ENCODE measurements at places on chromosomes 6 and 20.

GRCh38 chr6:117346142-117346930 is 79.4 kb downstream of the ROS1 start:
- DNase-seq: no peak

- no peak for DNase-seq
Measured at GRCh38 chr6:139370999-139371345, 3.5 kb downstream of the CITED2 start.

DNA sequence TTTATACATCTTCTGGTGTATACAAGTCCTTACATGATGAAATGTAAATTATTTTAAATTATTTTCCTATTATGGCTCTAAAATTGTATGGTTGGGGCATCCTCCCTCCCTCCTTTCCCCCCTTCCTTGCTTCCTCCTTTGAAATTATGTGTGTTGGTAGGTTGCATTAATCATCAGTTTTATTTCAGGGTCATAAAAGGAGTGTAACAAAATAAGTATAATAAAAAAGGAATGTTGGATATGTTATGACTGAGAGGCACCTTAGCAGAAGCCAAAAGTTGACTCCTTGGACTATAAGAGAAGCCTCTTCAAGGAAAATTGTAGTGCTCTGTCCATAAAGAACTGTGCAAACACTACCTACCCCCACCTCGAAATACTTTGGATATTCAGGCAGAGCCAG is 46.6 kb upstream of the PTPRK start:
- DNase-seq: no peak

DNA sequence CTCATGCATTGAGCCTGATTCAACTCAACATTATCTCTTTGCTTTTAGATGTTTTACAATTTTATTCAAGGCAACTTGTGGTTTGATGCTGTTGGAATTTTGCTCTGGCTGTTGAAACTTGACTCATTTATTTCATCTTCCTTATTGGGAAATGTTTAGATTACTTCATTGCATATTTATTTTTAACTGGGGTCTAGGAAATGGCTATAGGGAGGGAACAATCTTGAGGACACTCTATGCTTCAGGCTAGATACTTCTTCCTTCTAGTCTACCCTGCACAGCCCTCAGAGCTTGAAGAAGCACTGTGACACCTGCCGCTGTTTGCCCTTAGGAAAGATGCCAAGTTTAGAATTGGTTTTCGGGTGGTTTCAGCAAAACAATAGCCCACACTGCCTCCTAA is 183.4 kb downstream of the ADGRG6 start:
- DNase-seq: no peak

DNA sequence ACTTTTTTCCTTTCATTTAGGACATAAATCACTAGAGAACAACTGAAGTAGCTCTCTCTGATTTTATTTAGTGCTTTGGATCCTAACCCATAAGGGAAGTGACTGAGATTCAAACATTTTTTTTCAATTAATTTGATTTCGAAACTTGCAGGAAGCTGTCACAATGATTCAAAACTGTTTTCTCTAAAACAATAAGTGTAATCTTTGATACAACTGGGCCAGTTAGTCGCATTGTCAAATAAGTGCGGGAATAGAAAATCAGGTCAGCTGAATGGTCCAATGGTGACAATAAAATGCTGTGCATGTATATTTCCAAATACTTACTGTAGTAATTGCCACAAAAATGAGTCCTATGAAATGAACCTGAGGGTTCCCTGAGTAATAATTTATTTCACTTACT is 930.8 kb downstream of the TFAP2A start:
- no peak for DNase-seq

- DNase-seq: no peak
Measured at GRCh38 chr6:104955491-104955890, 1.4 kb upstream of the LIN28B start.

DNA sequence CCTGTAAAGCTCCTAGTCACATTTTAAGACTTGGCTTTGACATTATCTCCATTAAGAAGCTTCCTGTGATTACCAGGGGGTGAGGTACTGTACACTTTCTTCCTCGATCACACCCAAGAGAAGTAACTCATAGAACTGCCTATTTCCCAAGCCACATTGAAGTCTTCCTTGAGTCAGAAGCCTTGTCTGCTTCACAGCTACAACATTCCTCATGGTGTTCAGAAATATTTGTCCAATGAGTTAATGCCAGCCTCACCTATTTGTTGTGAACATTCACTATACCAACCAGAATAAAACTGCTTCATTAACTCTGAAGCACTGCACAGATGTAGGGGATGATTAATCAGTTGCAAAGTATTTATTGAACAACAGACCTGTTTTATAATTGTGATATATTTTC is 622.3 kb downstream of the PTPRT start:
- DNase-seq: no peak

DNA sequence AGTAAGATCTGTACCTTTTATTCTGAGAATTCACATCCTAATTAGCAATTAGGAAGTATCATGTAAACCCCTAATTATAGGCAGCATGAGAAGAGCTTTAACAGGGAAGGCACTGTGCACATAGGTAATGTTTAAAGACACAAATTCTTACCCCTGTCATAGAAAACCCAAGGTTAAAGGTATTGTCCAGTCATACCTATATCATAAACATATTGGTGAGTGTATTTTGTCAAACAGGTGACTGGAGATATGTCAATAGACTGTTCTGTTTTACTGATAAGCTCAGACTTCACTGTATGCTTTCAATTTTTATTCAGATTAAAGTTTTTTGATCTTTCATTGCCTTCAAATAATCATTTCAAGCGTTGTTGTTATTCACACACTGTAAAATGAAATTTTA is 43.8 kb downstream of the LGSN start:
- no peak for DNase-seq

DNA sequence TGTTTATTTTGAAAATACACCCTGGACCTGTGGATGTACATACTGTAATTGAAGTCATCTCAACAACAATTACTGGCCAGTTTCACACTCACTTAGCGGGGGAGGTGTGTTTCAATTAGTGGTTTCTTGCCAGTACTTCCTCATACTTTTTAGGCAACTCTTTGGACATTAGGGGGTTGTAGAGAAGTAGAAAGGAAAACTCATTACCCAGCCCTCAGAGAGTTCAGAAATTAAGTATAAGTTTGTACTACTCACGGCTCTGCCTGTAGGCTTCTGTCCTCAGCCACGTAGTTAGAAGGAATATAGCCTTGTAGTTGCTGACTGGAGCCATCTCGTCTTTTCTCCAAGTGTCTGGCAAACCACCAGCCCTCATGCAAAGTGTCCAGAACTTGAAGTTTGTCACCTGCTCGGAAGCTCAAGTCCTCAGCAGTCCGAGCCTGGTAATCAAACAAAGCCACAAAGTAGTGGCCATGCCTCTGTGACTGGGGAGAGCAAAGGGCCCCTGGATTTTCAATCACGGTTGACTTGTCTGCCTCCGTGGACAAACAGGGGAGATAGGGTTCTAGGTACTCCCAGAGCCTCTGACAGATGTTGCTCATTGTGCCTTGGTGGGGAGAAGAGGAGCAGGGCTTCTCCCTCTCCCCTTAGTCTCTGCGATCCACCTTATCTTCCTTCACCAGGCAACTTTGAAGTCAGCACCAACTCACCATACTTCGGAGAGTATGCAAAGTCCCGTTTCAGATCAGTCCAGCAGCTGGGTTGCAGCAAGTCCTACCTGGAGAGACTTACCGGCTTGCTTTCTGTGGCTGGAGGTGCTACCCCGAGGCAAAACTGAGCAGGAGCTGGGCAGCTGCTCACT is 749 bp downstream of the FRK start:
- DNase-seq: no peak

GRCh38 chr20:62969179-62969760 is 16.8 kb downstream of the SLC17A9 start:
- DNase-seq: no peak

DNA sequence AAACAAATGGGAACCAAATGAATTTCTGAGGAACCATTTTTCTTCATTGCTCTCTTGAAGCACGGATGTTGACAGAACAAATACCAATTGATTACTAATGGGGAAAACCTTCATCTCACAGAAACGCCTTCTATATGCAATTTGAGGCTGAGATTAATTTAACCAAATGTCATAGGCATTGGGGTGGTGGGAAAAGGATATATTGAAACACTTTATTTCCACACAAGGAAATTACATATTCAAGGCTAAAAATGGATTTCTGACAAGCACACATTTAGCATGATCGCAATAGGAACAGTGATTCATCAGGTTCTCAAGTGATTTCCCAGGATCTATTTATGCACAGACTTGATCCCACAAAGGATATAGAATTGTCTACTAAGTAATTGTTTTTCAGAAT is 88.9 kb downstream of the COL12A1 start:
- no peak for DNase-seq

DNA sequence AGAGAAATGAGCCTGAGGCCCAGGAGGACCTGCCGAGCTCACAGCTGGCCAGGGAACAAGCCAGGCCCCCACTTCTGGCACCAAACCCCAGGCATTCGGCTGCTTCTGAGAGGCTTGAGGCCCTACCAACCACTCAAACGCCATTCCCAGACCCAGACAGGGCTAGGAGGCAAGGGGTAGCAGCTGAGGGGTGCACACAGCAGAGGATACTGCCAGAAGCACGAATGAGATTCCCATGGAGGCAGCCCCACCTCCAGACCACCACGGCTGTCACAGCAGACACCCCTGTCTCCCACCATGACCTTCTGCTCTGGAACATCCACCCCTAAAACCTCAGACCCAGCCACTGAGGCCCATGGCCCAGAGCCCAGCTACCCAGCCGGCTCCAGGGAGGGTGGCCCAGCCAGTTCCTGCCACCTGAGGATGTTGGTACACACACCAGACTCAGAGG is 36.1 kb downstream of the NTSR1 start:
- no peak for DNase-seq

DNA sequence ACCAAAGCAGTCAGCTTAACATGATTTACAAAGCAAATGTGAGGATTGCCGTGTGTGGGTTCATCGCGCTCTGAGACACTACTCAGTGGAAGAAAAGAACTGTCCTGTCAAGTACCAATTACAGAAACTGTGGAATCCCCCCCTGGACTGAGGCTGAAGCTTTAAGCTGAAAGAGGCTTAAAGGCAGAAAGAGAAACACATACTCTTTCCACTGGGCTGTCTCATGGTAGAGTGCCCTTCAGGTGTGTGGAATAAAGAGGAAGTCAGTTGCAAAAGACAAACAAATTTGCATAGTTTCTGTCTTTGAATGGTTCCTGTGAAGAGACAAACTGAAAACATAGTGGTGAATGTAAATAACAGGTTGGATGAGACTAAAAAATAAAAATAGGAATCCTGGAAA is 560.4 kb upstream of the SYNCRIP start:
- DNase-seq: no peak

GRCh38 chr20:18788021-18788420 is 25.6 kb upstream of the SCP2D1 start:
- no peak for DNase-seq

DNA sequence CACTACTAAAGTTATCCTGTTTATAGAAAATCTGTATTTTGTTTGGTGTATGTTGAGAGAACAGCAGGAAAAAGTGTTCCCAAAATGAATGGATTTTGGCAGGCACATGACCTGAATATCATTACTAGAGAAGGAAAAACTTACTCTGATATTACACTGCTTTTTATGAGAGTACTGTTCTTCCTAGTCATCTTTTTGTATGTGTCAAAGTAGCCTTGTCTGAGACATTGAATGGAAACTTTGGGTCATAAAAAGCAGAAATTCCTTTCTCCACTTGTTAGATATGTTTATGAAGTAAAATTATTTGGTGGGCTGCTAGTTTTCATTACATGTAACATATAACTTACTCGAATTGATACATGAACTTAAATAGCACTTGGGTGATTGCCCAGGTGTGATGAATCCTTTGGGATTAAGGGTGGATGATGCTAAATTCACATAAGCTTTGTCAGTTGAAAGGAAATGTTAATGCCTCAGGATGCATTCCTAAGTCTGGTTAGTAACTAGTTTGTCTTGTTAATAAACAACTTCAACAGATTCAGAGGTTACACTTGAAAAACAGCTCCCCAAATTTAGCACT is 206.7 kb downstream of the CENPW start:
- DNase-seq: no peak

- DNase-seq: no peak
Measured at GRCh38 chr6:41579088-41579610, 33.0 kb downstream of the FOXP4 start.

DNA sequence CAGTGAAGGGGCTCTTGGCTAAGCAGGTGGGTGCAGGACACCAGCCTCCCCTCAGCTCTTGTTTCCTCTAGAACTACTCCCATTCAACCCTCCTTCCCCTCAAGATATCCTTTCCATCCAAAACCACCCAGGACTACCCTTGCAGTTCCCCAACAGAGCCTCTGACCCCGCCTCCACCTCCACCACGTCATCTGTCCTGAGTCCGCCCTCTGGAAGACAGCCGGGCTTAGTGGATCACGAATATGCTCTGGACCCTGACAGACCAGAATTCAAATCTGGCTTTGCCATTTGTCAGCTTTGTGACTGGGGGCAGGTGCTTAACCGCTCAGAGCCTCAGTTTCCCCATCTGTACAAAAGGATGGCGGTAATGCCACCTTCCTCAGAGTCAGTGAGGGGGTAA is 31.4 kb downstream of the TFEB start:
- no peak for DNase-seq

- DNase-seq: no peak
Measured at GRCh38 chr6:133240511-133241085, 559 bp upstream of the EYA4 start.

All from activated gamma-delta T cell treated with Interleukin-2 at 50 U/mL for 16 hours (primary cell).